ENCODE measurements at places on chromosomes 7 and 10. TPM values are rescaled to one million over a fixed set of nuclear protein-coding genes. Genes with fewer than 3 reads are reported as not detected.

VAX1 gene
- not detected for polyA plus RNA-seq

GPR26 gene
- not detected for polyA plus RNA-seq

GTPBP10 gene
- 18.6 TPM for polyA plus RNA-seq

IDI2 gene
- polyA plus RNA-seq, result 0.08 TPM

GSDME gene
- polyA plus RNA-seq, result 3.0 TPM

CPN1 gene
- polyA plus RNA-seq, result not detected

NXPH1 gene
- polyA plus RNA-seq, result not detected

TBX20 gene
- not detected for polyA plus RNA-seq

UCMA gene
- not detected for polyA plus RNA-seq

SLC26A5 gene
- polyA plus RNA-seq, result 0.06 TPM

AMPH gene
- polyA plus RNA-seq, result 0.18 TPM

CHST15 gene
- polyA plus RNA-seq, result 45.3 TPM

SAMD9L gene
- polyA plus RNA-seq, result 6.4 TPM

HOGA1 gene
- polyA plus RNA-seq, result 0.91 TPM

ZNF786 gene
- 2.0 TPM for polyA plus RNA-seq

CEP41 gene
- 8.6 TPM for polyA plus RNA-seq

ANKRD1 gene
- 20.8 TPM for polyA plus RNA-seq

ZNF804B gene
- not detected for polyA plus RNA-seq

SPDYE2 gene
- 0.14 TPM for polyA plus RNA-seq

CALHM3 gene
- not detected for polyA plus RNA-seq

CRYGN gene
- 0.07 TPM for polyA plus RNA-seq

ADARB2 gene
- 0.22 TPM for polyA plus RNA-seq

PKD2L1 gene
- polyA plus RNA-seq, result 0.88 TPM

RASA4B gene
- polyA plus RNA-seq, result 24.6 TPM

HOXA7 gene
- polyA plus RNA-seq, result 1.7 TPM

ZNF775 gene
- 3.2 TPM for polyA plus RNA-seq

IFIT2 gene
- polyA plus RNA-seq, result 8.1 TPM

CLEC2L gene
- 0.03 TPM for polyA plus RNA-seq

MMRN2 gene
- polyA plus RNA-seq, result 10.2 TPM

CALCR gene
- polyA plus RNA-seq, result 0.06 TPM

CARD11 gene
- polyA plus RNA-seq, result 4.2 TPM

FEZF1 gene
- not detected for polyA plus RNA-seq

CDC14C gene
- not detected for polyA plus RNA-seq

ZNF727 gene
- 0.08 TPM for polyA plus RNA-seq

JCAD gene
- 11.3 TPM for polyA plus RNA-seq

TMED4 gene
- polyA plus RNA-seq, result 52.5 TPM

AFAP1L2 gene
- polyA plus RNA-seq, result 2.0 TPM

AKR1C2 gene
- polyA plus RNA-seq, result 31.4 TPM

GPR37 gene
- 0.08 TPM for polyA plus RNA-seq

APBB1IP gene
- polyA plus RNA-seq, result 33.5 TPM

VKORC1L1 gene
- polyA plus RNA-seq, result 15.2 TPM

DYNC1I1 gene
- polyA plus RNA-seq, result 0.77 TPM

MEPCE gene
- 30.4 TPM for polyA plus RNA-seq

Measured in lung (tissue), 17 donors.